ENCODE measurements at places on chromosomes 1 and 21. TPM values are rescaled to one million over a fixed set of nuclear protein-coding genes. Genes with fewer than 3 reads are reported as not detected.
A peak's percentile ranks its signal among the peaks of the same experiment; 100 is the strongest.

DNA sequence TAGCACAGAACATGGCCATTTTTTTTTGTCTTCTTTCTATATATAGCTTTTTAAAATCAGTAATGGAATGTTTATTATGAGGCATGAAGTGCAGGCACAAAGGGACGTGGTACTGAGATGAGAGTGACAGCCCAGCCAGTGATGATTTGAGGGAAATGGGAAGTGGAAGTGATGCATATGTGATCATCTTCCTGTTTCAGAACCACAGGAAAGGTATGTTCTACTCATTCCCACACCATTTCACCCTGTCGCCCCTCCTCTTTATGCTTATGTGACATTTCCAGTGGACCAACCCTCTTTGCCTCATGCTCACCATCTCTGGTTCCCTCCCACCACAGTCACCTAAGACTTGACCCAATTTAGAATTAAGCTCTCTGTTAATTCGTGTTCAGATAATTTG is 24.3 kb downstream of the PTGS2 start:
- DNase-seq, result no peak
- H3K4me1 ChIP-seq, result no peaks in the 10 kb centered on the region
- no peak overlapping the region for H3K4me3 ChIP-seq
- no peak overlapping the region for H3K27ac ChIP-seq
- no peaks in the 10 kb centered on the region for H3K27me3 ChIP-seq

DNA sequence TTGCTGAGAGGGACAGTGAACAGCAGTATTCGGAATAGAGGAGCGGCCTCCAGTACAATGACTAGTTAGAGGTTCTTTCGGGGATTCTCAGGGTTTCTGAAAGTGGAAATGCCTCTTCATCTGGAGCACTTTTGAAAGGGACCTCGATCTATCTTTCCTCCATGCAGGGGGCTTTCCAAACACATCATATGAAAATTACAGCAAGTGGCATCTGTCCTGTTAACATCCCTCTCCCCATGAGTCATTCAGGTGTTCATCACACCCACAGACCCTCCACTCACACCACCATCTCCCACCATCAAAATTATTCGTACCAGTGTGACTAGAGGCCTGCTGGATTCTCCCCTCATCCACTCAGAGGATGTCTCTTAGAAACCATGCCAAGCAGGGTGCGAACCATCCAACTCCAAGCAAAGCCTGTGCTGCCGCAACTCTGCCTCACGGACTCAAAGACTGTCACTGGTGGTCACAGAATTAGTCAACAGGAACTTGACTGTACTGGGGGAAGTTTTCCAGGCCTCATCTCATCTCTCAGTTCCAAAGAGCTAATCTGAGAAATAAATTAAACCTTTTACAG is 211.1 kb downstream of the MRPL39 start:
- no peaks in the 10 kb centered on the region for H3K36me3 ChIP-seq
- no peak for DNase-seq
- no peak overlapping the region for H3K4me3 ChIP-seq
- no peak overlapping the region for H3K27ac ChIP-seq
- H3K4me1 ChIP-seq, result no peaks in the 10 kb centered on the region

DNA sequence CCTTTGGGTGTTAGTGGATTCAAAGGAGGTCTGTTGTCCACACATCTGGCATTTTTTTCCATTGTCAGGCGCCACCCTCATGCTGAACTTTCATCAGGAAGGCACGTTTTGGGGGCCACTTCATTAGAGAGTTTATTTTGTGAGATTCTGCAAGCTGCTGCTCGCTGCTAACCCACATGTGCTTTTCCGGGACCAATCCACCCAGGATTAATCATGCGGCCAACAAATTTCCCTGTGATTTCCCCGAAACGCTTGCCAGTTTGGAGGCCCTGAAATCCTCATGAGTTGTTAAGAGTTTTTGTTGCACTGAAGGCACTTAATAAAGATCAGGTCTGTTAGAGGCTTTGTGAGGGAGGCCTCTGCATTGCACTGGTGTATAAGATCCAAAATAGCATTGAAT is 2.4 kb downstream of the PDPN start:
- no peaks in the 10 kb centered on the region for H3K36me3 ChIP-seq
- H3K4me3 ChIP-seq, result no peak overlapping the region
- DNase-seq, result no peak
- H3K4me1 ChIP-seq, result no peaks in the 10 kb centered on the region

- DNase-seq, result no peak
- no peaks in the 10 kb centered on the region for H3K4me1 ChIP-seq
- H3K27ac ChIP-seq, result no peak overlapping the region
- no peak overlapping the region for H3K4me3 ChIP-seq
- no peaks in the 10 kb centered on the region for H3K36me3 ChIP-seq
Observed at GRCh38 chr1:199302554-199302953, 663.7 kb downstream of the PTPRC start.

- H3K27me3 ChIP-seq, result no peaks in the 10 kb centered on the region
- H3K4me3 ChIP-seq, result no peak overlapping the region
- H3K36me3 ChIP-seq, result no peaks in the 10 kb centered on the region
- DNase-seq, result no peak
- peaks cover 33% of the 10 kb centered on the region for H3K4me1 ChIP-seq
Observed at GRCh38 chr1:223835754-223836153, 10.0 kb downstream of the TP53BP2 start.

DNA sequence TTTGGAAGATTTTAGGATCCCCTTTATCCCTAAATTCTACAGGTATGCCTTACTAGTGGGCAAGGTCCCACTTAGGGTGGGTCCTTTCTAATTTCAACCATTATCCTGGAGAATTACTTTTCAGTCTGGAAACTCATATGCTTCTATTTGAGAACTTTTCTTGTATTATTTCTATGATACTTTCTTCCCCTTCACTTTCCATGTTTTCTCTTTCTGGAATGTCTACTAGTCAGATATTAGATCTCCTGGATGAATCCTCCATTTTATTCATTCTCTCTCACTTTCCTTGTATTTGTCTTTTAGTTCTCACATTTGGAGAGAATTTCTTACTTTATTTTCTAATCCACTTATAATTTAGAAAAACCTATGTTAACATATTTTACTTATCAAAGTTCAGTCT is 83.9 kb upstream of the SIPA1L2 start:
- DNase-seq, result no peak
- H3K36me3 ChIP-seq, result no peaks in the 10 kb centered on the region
- H3K27ac ChIP-seq, result no peak overlapping the region

- peaks cover 7% of the 10 kb centered on the region for H3K36me3 ChIP-seq
- H3K27me3 ChIP-seq, result no peaks in the 10 kb centered on the region
- no peak for DNase-seq
- no peak overlapping the region for H3K4me3 ChIP-seq
Observed at GRCh38 chr1:93350322-93350721, 4.6 kb downstream of the DR1 start.

GRCh38 chr1:175000697-175001187 is 995 bp downstream of the CACYBP start:
- DNase-seq, result no peak
- H3K36me3 ChIP-seq, result peaks cover 11% of the 10 kb centered on the region
- peak overlapping the region; percentile 98 for H3K27ac ChIP-seq
- peak overlapping the region; percentile 74 for H3K4me3 ChIP-seq

DNA sequence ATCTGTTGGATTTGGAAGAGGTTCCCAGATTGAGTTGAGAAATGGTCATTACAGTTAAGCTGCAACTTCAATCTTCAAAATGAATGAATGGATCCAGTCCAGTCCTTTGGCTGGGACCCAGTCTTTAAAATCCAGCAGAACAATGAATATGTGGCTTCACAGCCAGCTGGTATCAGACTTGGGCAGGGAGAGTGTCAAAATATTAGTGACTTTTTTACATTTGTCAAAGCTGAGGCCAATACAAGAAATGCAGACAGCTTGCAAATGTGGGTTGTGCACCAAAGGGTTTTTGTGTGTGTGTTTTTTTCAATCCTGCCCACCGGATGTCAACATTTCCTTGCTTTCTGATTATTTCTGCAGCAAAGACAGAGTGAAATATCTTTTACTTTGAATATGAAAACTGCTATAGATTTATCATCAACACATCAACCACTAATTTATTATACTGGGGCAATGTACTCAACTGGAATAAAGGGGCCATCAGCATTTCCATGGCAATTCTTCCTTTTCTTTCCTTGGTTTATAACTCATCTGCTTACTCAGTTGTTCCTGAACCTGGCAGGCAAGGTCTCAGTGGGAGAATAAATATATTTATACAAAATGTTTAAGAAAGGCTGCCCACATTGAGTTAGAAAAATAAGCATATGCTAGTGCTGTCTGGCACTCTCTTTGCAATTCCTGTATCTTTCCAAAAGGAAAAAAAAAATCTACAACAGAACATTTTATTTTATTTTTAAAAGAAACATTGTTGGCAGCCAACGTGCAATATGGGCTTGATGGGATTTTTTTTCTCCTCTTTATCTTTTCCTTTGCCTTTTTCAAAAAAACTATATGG is 491.6 kb upstream of the C1orf87 start:
- no peaks in the 10 kb centered on the region for H3K4me1 ChIP-seq
- no peak for DNase-seq
- H3K27me3 ChIP-seq, result no peaks in the 10 kb centered on the region
- H3K4me3 ChIP-seq, result no peak overlapping the region
- H3K27ac ChIP-seq, result no peak overlapping the region
- no peaks in the 10 kb centered on the region for H3K36me3 ChIP-seq

GRCh38 chr21:41678016-41678923 is 88.6 kb downstream of the RIPK4 start:
- H3K27me3 ChIP-seq, result peaks cover 26% of the 10 kb centered on the region
- H3K36me3 ChIP-seq, result no peaks in the 10 kb centered on the region
- DNase-seq, result peak; percentile 89
- H3K27ac ChIP-seq, result peak overlapping the region; percentile 69
- H3K4me3 ChIP-seq, result peak overlapping the region; percentile 38

DNA sequence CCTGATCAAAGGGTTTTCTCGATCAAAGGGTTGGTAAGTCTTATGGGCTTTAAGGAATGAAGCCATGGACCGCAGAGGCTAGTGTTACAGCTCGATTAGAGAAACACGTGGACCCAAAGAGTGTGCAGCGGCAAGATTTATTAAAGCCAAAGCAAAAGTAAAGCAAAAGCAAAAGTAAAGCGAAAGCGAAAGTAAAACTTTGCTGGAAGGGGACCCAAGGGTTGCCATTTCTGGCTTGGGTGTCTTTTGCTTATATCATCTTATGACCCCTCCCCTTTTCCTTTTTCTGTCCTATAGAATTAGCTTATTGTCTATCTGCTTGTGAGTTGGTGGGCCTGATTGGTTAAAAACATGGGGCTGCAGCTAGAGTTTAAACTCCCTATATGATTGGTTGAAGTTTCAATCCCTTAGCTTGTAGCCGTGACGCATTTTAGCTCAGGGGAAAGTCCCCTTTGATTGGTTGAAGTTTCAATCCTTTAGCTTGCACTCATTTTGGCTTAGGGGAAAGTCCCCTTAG is 957.0 kb downstream of the AMY1C start:
- H3K4me3 ChIP-seq, result peak overlapping the region; percentile 58
- no peaks in the 10 kb centered on the region for H3K36me3 ChIP-seq
- no peaks in the 10 kb centered on the region for H3K4me1 ChIP-seq

DNA sequence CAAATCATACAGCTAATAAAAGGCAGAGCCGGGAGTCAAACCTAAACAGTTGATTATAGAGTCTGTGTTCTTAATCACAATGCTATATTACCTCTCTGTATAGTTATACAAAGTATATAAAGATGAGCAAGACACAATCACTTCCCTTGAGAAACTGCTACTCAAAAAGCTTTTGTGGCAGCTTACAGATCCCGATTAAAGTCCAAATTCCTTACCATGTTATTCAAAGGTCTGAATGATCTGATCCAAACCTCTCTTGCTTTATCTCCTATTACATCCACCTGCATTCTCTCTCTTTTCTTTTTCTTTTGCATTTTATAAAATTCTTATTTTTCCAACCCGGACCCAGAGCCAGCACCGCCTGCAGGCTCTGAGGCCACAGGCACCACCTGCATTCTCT is 57.0 kb upstream of the MUTYH start:
- no peaks in the 10 kb centered on the region for H3K36me3 ChIP-seq
- H3K27ac ChIP-seq, result no peak overlapping the region
- no peak overlapping the region for H3K4me3 ChIP-seq
- peaks cover 49% of the 10 kb centered on the region for H3K4me1 ChIP-seq
- no peaks in the 10 kb centered on the region for H3K27me3 ChIP-seq

DNA sequence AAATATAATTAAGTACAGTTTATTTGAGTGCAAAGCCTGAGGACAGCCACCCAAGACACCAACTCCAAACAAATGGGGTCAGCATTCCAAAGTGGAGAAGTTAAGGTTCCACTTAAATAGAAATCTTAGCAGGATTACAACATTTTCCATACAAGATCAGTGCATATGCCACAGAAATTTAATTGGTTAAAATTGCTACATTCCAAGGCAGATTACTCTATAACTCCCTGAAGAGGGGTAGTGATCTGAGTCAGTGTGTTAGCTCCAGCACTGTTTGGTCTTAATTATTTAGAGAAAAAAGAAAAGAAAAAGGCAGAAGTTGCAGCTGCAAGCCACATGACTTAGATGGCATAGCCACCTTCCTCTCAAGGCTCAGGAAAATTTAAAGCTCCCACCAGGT is 297.5 kb downstream of the HHIPL2 start:
- no peak for DNase-seq
- no peaks in the 10 kb centered on the region for H3K27me3 ChIP-seq
- no peak overlapping the region for H3K27ac ChIP-seq
- H3K36me3 ChIP-seq, result no peaks in the 10 kb centered on the region

- no peaks in the 10 kb centered on the region for H3K36me3 ChIP-seq
- H3K27me3 ChIP-seq, result peaks cover 6% of the 10 kb centered on the region
- H3K27ac ChIP-seq, result no peak overlapping the region
Observed at GRCh38 chr1:67767103-67767782, 66.0 kb downstream of the GNG12 start.

DNA sequence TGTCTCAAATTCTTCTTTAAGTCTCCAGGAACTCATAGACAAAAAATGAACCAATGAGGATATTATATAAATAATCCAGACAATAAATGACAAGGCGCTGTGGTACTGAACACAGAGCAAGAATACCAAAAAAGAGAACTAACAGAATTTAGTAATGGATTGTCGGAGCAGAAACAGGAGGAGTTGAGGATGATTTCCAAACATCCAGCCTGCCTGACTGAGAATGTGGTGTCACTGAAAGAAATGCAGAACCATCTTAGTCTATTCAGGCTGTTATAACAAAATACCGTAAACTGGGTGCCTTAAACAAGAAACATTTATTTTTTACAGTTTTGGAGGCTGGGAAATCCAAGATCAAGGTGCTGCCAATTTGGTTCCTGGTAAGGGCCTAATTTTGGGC is 79.7 kb downstream of the RGS2 start:
- no peak overlapping the region for H3K4me3 ChIP-seq
- no peak overlapping the region for H3K27ac ChIP-seq
- H3K27me3 ChIP-seq, result 0 out of 3 replicates have a peak, but pooled peaks cover 5% of the 10 kb centered on the region
- H3K4me1 ChIP-seq, result no peaks in the 10 kb centered on the region
- no peak for DNase-seq

GRCh38 chr1:186605762-186606350 is 74.4 kb downstream of the PTGS2 start:
- no peaks in the 10 kb centered on the region for H3K36me3 ChIP-seq
- H3K27me3 ChIP-seq, result no peaks in the 10 kb centered on the region
- H3K4me3 ChIP-seq, result no peak overlapping the region
- no peak overlapping the region for H3K27ac ChIP-seq
- DNase-seq, result peak; percentile 23

The OR4F16 gene
- 0.42 TPM for total RNA-seq

The BACE2 gene
- 0.07 TPM for total RNA-seq

The PAPPA2 gene
- not detected for total RNA-seq

The TP73 gene
- total RNA-seq, result 0.69 TPM

The PSMD4 gene
- 243 TPM for total RNA-seq

The SPATA21 gene
- 0.80 TPM for total RNA-seq

The ESRRG gene
- total RNA-seq, result not detected
